ENCODE measurements at places on chromosomes 7 and 10.

- DNase-seq, result no peak
These were observed 716.1 kb downstream of the PHTF2 start for GRCh38 chr7:78514634-78515033.

DNA sequence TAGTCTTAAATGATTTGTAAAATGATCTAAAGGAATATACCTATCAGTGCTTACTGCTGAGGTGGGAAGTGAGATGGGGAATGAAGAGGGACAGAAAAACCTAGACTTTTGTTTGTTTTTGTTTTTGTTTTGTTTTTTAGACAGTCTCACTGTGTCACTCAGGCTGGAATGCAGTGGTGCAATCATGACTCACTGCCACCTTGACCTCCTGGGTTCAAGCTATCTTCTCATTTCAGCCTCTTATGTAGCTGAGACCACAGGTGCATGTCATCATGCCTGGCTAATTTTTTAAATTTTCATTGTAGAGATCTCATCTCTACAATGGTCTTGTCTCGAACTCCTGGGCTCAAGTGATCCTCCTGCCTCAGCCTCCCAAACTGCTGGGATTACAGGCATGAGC, 116.4 kb upstream of the SEM1 start:
- DNase-seq, result no peak

DNA sequence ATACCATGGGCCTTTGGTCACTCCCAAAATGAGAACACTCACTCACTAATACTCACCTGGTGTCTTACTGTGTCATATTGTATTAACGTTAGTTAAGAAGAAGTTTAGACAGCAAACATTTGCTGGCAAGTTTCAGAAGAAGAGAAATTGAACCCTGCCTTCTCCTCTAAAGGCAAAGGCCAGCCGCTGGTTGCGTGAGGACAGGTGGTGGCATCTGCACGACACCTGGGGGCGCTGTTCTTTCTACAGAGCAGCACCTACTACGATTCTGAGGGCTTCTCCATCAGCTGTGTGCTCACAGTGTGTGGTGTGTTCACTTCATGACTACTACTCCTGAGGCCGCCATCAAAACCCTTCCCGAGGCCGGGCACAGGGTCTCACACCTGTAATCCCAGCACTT, 17.9 kb upstream of the CLEC2L start:
- no peak for DNase-seq

- DNase-seq, result no peak
These were observed 8.9 kb downstream of the HOXA4 start for GRCh38 chr7:27121684-27122076.

- no peak for DNase-seq
These were observed 355.7 kb upstream of the STEAP1 start for GRCh38 chr7:89798599-89798996.

DNA sequence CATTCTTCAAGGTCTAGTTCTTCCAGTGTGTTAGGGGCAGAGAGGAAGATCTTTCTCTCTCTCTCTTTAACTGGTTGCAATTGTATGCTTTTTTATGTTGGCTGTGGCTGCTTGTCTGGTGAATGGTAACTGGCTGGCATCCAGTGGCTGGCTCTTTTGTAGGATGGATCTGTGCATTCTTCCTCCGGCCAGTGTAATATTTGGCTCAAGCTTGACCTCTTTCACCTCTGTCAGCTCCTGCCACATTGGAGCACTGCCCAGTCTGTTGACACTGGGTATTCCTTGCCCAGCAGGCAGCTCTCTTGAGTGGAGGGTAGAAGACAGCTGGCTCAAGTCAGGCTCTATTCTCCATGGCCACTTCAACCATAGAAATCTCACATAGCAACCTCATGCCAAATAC, 528.3 kb downstream of the PHTF2 start:
- no peak for DNase-seq

DNA sequence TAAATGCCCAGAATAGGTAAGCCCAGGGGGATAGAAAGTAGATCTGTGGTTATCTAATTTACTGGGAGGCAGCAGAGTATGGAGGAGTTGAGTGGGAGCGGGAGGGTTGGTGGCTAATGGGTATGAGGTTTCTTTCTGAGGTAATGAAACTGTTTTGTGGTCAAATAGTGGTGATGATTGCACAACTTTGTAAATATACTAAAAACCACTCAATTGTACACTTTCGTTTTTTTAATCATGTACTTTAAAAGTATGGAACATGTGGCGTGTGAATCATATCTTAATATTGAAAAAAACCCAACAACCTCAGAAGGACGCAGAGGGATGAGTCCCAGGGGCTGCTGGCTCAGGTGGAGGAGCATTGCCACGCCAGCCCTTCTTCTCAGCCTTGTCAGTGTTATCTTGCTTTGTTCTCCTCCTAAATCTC, 118.1 kb downstream of the WDR11 start:
- DNase-seq, result no peak

DNA sequence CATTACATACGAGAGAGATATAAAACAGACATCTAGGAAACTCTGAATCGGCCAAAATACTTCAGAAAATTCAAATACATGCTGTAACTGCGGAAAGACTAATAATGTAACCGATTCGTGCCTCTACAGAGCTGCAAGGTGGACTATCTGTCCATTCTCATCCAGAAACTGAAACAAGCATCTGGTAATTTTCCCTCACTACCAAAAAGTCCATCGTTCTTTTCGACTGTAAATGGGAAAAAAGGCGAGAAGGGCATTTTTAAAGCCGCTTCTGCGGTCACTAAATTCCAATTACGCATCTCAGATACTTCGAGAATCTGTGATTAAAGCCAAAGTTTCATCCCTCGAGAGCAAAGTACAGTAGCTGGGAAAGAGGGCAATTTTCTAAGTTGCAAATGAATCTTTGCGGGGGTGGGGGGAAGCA, 1.3 kb downstream of the OGA start:
- no peak for DNase-seq

DNA sequence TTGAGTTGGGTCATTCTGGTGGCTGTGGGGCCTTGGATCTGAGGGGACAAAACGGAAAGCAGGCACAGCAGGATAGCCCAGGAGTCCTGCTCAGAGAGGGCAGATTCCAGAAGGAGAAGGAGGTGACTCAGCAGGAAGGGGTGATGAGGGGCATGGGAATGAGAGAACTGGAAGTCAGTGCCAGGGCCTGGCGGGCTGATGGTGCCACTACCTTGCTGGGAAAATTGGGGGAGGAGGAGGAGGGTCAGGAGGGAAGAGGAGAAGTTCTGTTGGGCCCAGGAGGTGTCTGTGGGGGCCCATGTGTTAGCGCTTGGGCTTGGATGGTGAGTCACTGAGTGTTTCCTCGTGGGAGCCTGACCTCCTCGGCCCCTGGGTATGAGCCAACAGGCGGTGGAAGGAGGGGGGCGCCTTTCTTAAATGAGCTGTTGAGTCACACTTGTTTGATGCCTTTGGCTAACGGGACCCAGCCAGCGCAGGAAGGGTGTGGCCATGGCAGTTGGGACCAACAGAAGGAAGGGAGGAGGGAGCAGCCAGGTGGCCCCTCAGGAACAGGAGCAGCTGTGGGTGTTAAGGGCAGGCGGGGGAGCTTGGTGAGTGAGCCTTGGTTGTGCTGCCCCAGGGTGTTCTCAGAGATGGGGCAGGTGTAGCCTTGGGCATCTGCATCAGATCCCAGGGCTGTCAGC, 130.0 kb upstream of the BTBD16 start:
- DNase-seq, result no peak

DNA sequence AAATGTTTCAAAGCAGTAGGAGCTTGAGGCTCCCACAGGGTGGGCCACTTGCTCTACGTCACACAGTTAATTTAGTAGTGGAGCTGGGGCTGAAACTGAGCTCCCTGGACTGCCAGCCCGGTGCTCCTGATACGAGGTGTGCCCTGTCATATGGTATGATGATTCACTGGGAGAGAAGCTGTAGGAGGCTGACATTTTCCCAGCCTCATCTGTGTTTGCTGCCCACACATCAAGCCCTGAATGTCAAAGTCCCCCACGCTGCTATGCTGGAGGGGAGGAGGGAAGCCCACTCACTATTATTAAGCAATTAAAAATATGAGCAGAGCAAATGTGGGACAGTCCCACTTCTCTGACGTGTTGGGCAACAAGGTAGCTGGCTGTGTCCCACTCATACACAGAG, 81.2 kb upstream of the SORCS3 start:
- no peak for DNase-seq

GRCh38 chr10:123245264-123245663, 91.1 kb downstream of the BUB3 start:
- no peak for DNase-seq

DNA sequence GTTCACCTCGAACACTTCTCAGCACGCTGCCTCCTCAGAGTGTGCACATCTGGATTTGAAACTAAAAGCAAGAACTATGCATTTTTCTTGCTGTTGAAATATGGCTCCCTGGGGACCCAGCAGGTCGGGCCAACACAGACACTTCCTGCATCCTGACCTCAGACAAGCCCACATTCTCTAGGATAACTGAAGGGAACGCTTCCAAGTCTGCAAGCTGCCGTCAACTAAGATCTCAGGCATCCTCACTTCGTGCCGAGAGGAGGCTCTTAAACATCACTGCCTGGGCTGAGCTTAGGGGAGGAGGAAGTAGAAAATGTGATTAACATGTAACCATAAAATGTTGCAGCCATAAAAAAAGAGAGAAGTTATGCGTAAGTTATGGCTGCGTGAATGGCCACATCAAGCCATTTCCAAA, 65.5 kb downstream of the PYROXD2 start:
- no peak for DNase-seq

DNA sequence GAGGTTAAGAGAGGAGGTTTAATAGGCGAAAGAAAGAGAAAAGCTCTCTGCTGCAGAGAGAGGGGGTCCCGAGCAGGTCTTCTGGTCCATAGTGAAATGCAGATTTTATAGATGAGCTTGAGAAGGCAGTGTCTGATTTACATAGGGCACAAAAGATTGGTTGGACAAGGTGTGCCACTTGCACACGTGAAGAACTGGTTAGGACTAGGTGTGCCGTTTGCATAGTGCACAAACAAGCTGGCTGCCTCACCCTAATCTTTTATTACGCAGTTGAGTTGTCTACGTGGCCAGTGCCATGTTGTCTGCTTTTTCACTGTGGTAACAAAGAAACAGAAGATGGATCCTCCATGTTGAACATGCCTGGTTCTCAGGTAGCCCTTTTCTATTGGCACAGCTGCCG, 82.6 kb downstream of the AMPH start:
- DNase-seq, result no peak

DNA sequence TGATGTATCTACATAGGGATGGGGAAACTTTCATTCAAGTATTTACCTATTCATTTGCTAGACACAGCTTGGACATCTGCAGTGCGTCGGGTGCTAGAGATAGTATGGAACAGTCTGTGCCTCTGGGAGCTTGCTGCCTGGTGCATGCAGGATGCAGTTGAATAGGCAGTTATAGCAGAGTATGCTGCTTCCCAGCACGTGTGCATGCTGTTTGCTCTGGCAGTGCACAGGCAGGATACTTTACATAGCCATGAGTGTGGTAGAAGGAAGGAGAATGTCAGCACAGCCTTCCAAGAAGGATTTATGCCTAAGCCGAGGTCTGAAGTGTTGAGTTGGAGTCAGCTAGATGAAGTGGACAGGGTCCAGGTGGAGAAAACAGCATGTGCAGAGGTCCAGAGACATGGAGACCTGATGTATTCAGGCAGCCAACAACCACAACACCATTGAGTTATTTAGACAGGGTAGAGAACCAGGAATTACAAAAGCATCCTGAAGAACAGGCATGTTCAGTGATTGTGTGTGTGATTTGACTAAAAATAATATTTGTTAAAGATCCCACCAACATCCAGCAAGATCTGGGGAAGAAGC, 8.1 kb downstream of the MAP3K8 start:
- DNase-seq, result no peak

- no peak for DNase-seq
These were observed 66.0 kb downstream of the JCAD start for GRCh38 chr10:29993319-29993915.

- no peak for DNase-seq
These were observed 55.1 kb downstream of the MGMT start for GRCh38 chr10:129522041-129522585.

GRCh38 chr7:4849390-4849789, 12.4 kb downstream of the PAPOLB start:
- no peak for DNase-seq

DNA sequence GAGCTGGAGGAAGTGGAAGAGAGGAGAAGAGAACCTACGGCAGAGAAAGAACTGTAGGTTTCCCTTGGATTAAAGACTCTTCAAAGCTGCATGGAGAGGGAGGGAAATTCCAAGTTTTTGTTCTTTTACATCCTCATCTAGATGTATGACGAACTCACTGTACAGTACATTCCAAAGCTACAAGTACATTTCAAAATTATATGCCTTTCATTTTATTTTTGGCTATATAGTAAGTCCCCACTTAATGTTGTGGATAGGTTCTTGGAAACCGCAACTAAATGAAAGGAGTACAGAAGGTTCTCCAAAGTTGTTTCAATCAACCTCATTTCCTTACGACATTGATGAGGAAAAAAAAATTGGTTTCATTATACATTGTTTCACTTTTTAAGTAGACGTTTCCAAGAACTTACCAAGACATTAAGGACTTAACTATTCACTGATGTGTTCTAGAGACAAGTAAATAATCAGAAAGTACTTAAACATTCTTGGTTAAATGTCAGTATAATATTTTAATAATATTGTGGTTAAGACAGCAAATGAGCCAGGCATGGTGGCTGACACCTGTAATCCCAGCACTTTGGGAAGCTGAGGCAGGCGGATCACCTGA, 16.1 kb upstream of the JMJD1C start:
- no peak for DNase-seq

GRCh38 chr10:10782603-10783002, 235.1 kb upstream of the CELF2 start:
- no peak for DNase-seq

DNA sequence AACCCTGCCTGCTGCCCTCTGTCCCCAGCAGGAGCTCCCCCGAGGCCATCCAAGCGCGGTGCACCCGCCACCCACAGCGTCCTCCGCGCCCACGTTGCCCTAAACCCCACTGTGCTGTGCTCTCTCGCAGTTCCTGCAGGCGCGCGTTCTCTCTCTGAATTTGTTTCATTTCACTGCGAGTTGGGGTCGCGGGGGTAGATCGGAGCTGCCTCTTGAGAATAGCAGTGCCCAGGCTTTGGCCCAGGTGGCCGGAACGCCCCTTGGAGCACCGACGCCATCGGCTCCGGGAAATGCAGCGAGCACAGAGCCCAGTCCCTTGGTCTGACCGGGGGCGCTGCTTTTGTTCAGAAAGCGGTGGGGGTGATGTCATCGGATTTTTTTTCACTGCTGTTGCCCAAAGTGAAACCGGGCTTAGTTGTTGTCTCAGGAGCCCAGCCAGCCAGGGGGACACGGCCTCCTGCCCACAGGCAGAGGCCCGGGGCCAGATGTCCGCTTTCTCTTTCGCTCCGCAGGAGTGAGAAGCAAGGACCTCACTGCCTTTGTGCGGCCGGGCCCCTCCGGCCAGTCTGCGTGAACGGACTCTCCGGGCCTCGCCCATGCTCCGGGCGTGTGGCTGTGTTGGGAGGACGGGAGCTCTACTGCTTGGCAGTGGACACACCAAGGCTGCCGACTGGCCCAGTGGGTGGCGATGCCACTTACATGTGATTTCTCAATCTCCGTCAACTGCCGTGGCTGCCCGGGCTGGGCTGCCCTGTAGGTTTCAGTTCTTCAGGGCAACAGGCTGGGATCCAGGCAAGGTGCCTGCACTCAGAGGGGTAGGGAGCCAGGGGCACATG, 43.1 kb downstream of the FOXK1 start:
- DNase-seq, result peak; percentile 20

- no peak for DNase-seq
These were observed 236.7 kb downstream of the GLRX3 start for GRCh38 chr10:130372866-130373265.

GRCh38 chr10:28761084-28761846, 83.9 kb downstream of the BAMBI start:
- DNase-seq, result no peak
